Muscle of arm (tissue), 14 donors: ENCODE measurements at places on chromosomes 3 and 15. TPM values are rescaled to one million over a fixed set of nuclear protein-coding genes. Genes with fewer than 3 reads are reported as not detected.

GRCh38 chr3:170436697-170437096, 18.0 kb downstream of the CLDN11 start:
- DNase-seq: no peak

DNA sequence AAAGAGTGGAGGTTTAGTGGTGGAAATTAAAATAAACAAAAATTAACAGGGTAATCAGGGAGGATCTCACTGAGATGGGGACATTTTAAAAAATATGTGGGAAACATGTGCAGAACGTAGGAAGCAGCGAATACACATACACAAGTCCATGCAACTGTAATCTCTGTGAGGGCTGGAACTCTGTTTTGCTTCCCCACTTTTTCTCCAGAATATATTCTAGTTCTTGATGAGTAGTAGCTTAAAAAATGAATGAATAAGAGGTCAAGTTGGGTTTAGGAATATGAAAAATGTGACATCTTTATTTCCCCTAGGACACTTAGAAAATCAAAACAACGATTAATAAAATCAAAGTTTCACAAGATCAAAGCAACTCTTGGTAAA, 312.2 kb upstream of the ZNF717 start:
- no peak for DNase-seq

- DNase-seq: peak; percentile 90
These were observed 57.8 kb downstream of the CDC25A start for GRCh38 chr3:48130321-48130904.

- DNase-seq: no peak
These were observed 71.8 kb upstream of the SCN5A start for GRCh38 chr3:38721207-38721772.

DNA sequence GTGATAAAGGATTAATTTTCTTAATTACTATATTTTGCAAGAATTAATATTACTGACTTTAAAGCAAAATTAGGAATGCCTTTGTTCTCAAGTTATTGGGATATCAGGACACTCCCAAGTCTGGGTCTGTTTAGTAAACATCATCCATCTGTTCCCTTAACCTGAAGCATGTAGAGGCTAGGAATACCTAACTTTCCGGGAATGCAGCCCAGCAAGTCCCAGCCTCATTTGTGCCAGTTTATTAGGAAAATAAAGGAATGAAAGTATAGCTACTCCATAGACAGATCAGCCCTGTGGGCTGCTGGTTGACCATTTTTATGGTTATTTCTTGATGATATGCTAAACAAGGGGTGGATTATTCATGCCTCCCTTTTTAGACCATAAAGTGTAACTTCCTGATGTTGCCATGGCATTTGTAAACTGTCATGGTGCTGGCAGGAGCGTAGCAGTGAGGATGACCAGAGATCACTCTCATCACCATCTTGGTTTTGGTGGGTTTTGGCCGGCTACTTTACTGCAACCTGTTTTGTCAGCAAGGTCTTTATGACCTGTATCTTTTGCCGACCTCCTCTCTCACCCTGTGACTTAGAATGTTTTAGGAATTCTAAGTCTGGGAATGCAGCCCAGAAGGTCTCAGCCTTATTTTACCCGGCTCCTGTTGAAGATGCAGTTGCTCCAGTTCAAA, 540.2 kb downstream of the NAALADL2 start:
- DNase-seq: no peak

DNA sequence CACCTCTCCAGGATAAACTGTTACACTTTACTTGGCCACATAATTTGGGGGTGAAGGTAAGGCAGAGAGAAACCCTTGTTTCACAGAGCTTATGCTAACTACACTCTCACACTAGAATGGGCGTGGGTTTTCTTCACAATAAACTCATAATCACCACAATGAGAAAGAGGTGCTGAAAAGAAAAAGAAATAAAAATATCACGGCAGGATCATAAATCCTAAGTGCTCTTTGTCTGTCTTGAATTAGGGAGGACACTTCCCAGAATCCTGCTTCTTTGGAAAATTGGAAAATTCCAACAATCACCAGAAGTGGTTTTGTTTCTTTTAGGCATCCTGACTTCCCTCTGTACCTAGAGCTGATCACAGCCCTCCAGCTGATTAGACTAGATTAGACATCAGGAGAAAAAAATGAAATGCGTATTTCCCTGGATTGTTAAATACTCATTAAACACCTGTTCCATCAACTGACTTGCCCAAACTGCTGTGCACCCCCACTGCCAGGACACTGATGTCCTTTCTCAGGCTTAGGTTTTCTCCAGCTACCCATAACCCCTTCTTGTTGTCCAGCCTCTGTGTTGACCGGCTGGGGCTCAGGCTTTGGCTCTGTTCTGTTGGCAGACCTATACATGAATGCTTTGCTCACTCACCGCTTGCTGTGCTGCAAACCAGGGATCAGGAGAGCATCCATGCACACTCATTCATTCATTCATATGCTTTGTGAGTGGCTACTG, 41.6 kb upstream of the ACKR4 start:
- no peak for DNase-seq

DNA sequence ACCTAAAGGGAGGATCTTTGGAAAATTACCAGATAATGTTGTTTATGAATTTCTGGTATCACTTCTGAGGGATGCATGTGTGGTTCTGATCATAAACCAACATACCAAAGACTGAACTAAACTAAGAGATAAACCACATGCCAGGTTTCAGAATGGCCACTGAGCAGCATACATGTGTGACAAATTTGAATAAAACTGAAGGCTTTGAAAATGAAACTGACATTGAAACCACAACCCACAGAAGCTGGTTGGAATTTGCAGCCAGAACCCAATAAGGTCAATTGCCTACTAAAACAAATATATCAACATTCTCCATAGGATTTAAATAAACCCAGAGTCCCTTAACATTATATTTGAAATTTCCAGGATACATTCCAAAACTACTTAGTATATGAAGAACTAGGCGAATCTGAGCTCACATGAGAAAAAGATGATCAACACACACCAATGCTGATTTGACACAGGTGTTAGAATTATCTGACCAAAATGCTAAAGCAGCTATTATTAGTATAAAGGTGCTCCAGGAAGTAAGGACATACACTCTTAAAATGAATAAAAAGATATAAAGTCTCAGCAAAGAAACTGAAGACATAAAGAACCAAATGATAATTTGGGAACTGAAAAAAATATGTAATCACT, 125.0 kb downstream of the ZNF280D start:
- DNase-seq: no peak

- DNase-seq: no peak
These were observed 14.3 kb downstream of the ABCC5 start for GRCh38 chr3:184003187-184003967.

- DNase-seq: no peak
These were observed 103.2 kb upstream of the BNIP2 start for GRCh38 chr15:59792359-59792758.

The DUOXA2 gene
- 1.2 TPM for polyA plus RNA-seq

The ADAMTSL3 gene
- polyA plus RNA-seq: 39.7 TPM

The CHL1 gene
- polyA plus RNA-seq: 14.4 TPM

The SNTN gene
- not detected for polyA plus RNA-seq
